ENCODE measurements at places on chromosomes 3 and 15. TPM values are rescaled to one million over a fixed set of nuclear protein-coding genes. Genes with fewer than 3 reads are reported as not detected.
A peak's percentile ranks its signal among the peaks of the same experiment; 100 is the strongest.

DNA sequence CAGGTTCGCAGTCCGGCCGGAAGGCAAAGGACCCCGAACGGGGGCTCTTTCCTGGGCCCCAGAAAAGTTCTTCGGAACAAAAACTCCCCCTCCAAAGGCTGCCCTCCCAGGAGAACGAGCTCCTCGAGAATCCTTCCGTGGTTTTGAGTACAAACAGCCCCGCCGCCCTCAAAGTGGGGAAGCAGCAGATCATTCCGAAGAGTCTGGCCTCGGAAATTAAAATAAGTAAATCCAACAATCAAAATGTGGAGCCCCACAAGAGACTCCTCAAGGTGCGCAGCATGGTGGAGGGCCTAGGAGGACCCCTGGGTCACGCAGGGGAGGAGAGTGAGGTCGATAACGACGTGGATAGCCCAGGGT is 1.3 kb downstream of the ARHGEF26 start:
- no peak for DNase-seq

DNA sequence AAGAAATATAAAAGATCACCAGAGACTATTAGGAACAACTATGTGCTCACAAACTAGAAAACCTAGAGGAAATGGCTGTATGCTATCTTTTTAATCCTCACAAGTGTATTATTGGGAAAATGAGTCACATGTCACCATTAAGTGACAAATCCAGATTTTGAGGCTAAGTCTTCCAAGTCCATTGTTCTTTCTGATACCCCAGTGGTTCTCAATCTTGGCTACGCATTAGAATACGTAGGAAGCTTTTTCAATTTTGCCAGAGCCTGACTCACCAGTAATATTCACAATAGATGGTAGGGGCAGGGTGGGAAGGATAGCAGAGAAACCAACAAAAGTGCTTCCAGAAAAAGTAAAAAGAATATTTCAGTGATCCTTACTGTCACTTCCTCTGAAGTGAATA is 117.0 kb downstream of the FILIP1L start:
- DNase-seq, result no peak

GRCh38 chr15:98898122-98898521 is 109.5 kb downstream of the PGPEP1L start:
- no peak for DNase-seq

GRCh38 chr3:6781092-6781491 is 79.8 kb upstream of the GRM7 start:
- no peak for DNase-seq

DNA sequence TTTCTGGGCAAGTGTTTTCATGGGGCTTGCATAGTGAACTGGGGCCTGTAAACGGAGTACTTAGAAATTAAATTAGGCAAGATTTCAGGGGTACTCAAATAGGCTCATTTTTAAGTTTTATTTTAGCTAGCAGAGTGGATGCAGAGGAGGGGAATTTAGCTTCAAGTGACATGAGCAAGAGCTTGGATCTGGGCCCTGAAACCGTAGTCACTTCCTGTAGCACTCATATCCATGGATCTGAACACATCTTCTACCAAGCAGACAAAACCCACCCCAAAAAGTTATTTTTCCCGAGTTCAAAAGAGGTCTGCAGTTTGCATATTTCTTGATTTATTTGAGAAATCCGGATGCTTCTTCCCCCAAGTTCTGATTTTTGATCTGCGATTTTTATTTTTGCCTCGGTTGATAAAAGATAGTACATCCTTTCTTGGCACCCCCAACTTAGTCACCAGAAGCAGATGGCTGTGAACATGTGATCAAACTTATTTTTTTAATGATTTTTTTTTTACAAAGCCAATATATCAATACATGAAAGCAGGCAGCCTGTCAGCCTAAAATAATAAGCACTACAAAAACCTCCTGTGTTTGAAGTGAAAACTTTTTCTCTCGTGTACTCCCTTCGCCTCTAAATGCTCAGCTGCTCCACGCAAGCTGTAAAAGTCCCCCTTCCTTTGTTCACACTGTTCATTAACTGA is 36.6 kb upstream of the STT3B start:
- no peak for DNase-seq

DNA sequence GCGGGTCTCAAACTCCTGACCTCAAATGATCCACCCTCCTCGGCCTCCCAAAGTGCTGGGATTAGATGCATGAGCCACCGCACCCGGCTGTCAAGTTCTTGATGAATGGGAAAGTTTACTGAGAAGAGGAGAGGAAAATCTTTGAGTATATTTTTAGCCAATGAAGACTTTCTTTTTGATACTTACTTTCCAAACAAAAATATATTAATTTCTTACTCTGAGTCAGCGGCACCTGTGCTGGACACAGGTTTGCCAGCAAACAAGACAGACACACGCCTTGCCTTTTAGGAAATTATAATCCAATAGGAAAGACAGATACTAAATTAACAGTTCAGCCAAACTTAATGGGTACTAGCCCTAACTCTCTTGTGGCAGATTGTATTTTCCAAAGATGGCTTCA is 166.6 kb downstream of the SHQ1 start:
- no peak for DNase-seq

GRCh38 chr3:192817053-192817452 is 89.7 kb upstream of the FGF12 start:
- peak; percentile 36 for DNase-seq

DNA sequence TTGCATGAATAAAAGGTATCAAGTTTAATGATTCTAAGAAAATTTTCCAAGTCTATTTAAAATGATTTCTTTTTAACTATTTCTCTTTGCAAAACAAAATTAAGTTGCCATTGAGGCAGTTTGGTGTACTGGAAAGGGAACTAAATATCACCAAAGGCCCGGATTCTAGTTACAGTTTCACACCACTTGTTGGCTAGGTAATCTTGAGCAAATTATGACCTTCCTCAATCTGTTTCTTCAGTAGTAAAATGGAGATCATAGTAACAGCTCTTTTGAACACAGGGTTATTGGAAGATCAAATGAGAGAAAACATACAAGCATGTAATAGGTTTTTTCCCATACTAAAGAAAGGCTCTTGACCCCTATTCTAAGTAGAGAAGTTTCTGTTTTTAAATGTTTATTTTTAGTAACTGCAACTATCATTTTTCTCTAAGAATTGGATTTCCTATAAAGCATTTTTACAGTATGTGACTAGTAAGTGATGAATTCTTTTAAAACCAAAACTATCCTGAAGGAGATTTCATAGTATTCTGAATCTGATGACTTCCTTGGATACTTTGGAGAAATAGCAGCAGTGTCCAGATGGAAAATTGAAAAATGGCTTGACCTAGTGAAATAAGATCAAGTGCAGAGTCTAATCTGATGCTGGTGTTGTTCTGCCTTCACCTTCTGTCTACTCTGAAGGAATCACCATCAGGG is 15.7 kb downstream of the SCAANT1 start:
- no peak for DNase-seq

GRCh38 chr3:111385971-111386495 is 156.0 kb upstream of the CD96 start:
- DNase-seq, result no peak

DNA sequence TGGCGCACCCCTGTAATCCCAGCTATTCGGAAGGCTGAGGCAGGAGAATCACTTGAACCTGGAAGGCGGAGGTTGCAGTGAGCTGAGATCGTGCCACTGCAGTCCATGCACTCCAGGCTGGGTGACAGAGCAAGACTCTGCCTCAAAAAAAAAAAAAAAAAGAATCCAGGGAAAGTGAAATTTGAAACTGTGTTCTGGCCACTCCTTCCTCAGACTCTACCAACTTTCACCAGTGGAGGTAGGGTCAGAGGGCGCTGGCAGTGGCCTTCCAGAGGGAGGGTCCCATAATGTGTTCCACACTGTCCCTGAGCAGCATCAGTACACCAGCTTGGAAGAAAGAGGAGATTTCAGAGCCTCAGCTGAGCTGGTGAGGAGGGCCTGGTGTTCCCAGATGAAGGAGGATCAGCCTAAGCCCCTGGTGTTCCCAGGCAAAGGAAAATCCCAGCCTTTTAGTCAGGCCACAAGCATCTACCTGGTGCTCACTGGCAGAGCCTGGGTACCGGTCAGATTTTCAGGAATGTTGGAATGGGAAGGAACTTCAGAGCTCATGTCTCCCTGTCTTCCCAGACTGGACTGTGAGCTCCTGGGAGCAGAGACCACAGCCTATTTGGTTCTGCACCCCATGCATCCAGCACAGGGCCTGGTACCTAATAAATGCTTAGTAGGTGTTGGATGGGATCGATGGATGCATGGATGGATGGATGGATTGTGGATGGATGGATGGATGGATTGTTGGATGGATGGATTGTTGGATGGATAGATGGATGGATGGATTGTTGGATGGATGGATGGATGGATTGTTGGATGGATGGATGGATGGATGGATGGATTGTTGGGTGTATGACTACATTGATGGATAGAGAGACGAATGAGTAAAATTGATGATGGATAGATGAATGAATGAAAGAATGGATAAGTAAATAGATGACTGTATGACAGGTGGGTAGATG is 117.9 kb downstream of the CORO2B start:
- no peak for DNase-seq

DNA sequence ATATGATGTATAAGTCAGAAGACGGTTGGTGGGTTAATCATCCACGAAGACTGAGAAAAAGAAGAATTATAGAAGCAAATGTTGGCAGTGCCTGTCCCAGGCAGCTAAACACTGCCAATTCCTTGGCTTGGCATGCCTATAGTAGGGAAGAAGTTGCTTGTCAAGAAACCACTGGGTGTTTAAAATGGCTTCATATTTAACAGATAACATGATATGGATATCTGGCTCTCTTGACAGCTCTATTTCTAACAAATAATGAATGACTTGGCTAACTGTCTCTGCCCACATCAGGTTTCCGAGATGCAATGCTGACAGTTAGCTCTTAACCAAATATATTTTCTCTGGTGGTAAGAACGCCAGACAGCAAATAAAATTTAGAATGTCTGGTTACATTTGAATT is 341.7 kb upstream of the KCNMB2 start:
- DNase-seq, result no peak

DNA sequence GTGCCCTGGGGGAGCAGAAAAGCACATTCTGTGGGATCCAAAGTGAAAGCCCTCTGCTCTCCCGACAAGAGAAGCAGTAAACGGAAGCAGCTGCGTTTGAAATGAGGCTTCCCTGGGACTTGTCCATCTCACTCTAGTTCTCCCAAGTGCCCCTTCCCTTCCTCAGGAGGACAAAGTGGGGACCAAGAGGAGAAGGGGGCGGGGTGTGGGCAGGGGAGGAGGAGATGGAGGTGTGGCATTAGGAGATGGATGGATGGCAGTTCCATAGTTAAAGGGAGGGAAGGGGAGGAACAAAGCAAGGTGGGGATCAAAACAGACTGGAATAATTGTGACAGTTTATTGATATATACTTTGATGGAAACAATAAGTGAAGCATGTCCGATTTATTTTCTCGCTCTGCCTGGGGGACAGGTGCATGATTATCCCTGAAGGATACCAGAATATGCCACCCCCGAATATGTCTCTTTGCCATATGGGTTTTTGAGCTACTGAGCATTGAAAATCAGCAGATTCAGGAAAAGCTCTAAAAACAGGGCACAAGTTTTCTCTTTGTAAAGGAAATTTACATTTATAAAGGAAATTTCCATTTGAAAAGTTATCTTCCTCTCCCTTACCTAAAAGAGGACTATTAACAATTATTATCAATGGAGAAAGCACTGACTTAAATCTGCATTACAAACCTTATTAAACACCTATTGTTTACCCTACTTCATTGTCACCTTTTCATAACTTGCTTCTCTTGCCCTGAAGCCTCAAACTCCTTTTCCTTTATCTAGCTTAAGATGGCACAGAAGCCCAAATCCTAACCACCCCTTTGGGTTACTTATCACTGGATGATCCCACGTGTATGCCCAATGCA is 58.9 kb upstream of the DAZL start:
- DNase-seq, result no peak

DNA sequence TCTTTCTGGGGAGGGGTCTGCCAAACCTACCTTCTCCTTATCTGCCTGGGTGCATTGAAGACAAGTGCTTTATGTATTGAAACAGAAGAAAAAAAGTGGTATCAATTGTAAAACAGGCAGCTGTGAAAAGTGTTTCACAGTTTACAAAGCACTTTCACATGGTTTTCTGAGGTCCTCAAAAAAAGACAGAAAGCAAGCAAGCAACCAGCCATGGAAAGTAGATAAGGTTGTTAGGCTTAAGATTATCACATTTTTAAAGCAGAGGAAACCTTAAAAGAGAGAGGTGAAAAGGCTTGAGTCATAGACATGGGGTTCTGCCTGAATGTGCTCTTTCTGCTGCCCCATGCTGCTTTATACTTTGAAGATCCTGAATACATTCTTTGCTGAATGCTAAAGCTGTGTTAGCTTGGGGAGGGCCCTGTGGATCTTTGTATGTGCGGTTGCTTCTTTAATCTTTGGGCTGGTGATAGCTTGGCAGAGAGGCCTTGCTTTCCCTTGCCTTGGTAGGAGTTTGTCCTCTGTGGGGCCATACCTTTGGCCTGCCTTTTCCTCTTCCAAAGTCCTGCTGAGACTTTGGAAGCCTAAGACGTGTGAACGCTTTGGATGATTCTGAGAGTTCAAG is 2.6 kb downstream of the SMAD3 start:
- DNase-seq, result no peak

GRCh38 chr3:177146646-177147045 is 50.6 kb downstream of the TBL1XR1 start:
- no peak for DNase-seq

DNA sequence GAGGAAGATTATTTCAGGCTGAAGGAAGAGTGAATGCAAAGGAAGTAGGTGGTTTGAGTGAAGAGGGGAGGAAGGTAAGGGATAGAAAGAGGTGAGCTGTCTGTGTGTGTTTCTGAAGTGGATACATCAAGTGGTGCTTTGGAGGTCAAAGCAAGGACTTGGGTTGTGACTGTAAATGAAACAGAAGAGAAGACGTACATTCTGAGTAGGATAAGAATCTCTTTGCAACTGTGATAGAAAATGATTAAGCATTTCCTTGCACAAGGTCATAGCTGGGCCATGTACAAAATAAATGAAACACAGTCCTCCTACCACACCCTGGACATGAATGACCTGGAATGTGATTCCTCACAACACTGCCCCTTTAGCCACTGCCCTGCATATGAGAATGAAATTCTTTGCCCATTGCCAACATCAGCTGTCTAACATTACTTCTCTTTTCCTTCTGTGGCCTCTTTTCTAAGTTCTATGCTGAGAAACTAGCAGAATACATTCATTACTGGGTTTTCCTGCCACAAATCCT is 28.3 kb upstream of the MINDY4B start:
- DNase-seq, result no peak

DNA sequence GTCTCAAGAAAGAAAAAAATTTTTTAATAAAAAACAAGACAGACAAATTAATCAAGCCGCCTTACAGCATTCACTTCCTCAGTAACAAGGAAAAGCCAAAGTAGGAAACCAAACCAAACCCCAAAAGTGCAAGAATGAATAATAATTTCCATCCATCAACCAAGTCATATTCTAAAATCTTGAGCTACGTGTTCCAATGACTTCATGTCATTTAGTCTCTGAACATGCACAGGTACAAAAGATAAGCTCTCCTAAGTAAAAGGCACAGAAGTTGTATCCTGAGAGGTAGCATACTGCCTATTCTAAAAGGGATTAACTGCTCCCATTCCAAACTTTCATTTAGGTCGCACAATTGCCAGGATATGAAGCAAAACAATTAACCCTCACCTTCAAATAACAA is 29.7 kb downstream of the SLC4A7 start:
- DNase-seq, result no peak

Gene P2RY13
- not detected for total RNA-seq

Gene RASA2
- total RNA-seq, result 34.7 TPM

Gene ISLR2
- total RNA-seq, result not detected

Gene TGM5
- not detected for total RNA-seq

Gene IL17RE
- total RNA-seq, result 1.9 TPM

Gene HTR3E
- not detected for total RNA-seq

Gene ZKSCAN7
- total RNA-seq, result 1.7 TPM

Gene MCTP2
- 38.5 TPM for total RNA-seq

Gene IMPG2
- total RNA-seq, result 0.10 TPM

Gene NANOGP8
- not detected for total RNA-seq
